ENCODE measurements at places on chromosomes 1 and 21. TPM values are rescaled to one million over a fixed set of nuclear protein-coding genes. Genes with fewer than 3 reads are reported as not detected.

DNA sequence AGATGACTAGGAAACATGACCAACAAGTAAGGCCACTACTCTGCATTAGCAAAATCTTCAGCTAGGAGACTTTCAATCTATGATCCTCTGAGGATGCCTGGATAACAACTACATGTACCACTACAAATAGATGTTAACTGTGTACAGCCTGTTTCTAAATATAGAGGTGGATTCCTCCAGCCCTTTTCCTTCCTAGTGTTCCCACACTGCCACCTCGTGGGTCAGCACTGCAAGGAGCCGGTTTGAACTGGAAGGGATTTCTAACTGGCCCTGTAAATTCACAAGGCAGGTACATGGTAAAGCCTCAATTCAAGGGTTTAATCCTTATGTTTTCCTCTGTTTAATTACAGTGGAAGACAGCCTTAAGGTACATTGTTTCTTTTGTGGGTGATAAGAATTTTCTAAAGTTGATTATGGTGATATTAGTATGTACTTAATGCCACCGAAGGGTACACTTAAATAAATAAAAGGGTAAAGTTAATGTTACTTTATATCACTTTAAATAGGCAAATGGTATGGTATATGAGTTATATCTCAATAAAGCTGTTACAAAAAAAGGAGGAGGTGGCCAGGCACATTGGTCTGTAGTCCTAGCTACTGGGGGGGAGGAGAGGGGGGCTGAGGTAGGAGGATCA is 14.4 kb downstream of the SMYD3 start:
- peak; percentile 61 for DNase-seq

- no peak for DNase-seq
These were observed 165.8 kb downstream of the AK5 start for GRCh38 chr1:77447669-77448068.

- no peak for DNase-seq
These were observed 16.3 kb upstream of the RPS8 start for GRCh38 chr1:44759077-44759476.

- no peak for DNase-seq
These were observed 129.9 kb downstream of the DSCAM start for GRCh38 chr21:40717028-40717427.

DNA sequence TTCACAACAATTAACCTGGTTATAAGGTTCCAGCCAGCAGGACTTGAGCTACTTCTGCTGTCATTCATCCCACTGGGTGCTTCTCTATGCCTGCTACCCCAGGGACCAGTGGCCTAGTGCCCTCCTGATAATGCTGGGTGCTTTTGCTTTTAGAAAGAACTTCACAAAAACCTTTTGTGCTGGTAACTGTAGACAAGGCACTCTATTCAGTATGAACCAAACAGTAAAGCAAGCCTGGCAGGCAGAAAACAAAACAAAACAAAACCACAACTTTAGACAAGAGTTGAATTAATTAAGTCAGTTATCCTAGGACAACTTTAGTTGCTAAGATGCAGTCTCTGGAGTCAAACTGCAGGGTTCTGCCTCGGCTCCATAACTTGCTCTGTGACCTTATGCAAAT is 61.9 kb upstream of the ADGRL2 start:
- no peak for DNase-seq

- no peak for DNase-seq
These were observed 6.9 kb downstream of the AGRN start for GRCh38 chr1:1026599-1027413.

DNA sequence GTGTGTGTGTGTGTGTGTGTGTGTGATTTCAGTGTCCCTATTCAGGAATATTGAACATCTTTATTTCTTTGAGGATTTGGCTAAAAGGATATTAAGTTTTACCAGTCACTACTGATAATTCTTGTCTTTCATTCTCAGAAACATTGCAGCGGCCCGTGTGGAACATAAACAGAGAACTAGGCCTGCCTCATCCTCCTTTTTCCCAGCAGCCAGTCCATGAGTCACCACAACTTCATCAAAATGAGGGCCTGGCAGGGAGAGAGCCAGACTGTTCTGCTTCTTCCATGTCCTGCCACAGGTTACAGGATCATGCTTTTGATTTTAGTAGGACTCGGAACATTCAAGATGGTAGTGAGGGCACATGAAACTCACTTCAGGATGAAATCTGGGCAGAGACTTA is 50.7 kb downstream of the LRIG2 start:
- no peak for DNase-seq

- DNase-seq, result no peak
These were observed 108.8 kb downstream of the GALNT2 start for GRCh38 chr1:230175839-230176238.

DNA sequence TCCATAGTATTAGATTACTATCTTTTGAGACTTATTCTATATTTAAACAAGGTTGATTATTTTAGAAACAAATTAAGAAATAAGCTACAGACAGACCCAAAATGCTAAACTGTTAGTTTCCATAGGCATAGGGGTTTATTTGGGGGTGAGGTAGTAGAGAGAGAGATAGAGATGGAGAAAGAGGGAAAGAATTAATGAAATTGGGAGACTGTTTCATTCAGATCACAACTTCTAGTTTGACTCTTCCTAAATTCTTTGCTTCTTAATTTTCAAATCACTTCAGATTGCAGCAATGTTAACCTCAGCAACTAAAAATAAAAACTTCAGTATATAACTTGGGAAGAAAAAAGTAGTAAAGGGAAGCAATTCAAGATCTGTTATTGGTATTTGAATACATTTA is 3.4 kb downstream of the JUN start:
- DNase-seq, result no peak

- no peak for DNase-seq
These were observed 96.5 kb downstream of the TGFBR3 start for GRCh38 chr1:91789273-91789997.

GRCh38 chr21:45074048-45074817 is at the start of gene ADARB1:
Gene ADARB1 (plus strand): TSS chr21:45074580. CDS start chr21:45171657, 97,077 bp downstream.
- DNase-seq, result no peak

DNA sequence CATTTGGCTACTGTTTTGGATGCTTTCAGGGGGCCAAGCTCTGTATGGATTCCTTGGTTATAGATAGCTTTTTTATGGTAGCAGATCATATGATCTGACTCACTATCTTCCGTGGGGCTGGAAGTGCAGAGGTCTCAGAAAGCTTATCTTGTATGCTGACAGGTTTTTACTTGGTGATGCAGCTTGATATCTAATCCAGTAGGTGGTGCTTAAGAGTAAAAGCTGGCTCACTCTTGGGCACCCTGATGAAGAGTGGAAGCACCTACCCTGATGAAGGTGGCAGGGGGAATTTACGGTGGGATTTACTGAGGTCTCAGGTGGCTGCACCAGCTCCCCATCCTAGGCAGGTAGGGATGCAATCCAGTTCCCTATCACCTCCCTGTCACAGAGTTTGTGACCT is 151.2 kb downstream of the PTBP2 start:
- no peak for DNase-seq

GRCh38 chr1:209029737-209030136 is 553.8 kb upstream of the CAMK1G start:
- no peak for DNase-seq

DNA sequence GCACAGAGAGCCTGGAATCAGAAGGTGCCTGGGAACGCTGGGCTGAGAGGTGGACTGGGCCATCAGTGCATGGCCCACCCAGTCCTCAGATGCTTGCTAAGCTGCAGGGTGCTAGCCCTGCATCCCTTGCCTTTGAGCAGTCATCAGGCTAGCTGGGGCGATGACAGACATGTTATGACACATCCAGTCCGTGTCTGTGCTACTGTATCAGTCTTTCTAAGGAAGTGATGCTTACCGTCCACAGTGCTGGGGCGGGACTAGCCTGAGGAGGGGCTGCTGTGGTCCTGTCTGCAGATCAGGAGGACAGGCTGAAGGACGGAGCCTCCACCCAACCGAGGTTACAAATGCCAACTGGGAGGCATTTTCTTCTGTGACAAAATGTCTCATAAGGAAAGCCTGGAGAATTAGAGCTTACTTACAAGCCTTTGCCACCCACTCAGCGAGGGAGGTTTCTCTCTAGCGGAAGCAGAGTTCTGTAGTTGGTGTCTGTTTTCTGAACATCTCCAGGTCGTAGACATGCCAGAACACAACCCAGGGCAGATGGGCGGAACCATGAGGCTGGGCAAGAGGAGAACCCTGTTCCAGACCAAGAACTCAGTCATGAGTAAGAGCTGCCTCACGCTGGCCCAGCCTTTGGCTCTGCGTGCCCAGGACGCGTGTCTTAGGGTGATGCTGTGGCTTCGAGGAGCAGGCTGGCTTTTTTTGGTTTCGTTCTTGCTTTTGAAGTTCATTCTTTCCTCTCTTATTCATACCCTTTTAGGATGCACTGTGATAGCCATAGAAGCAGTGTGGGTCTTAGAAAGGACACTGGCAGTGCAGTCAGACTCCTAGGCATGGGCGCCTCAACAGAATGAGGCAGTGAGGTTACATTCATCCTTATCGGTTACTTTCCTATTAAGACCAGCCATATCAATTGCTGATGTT is 14.3 kb downstream of the SLFNL1 start:
- no peak for DNase-seq

GRCh38 chr1:187034501-187034900 is 205.8 kb downstream of the PLA2G4A start:
- no peak for DNase-seq

SPRR1B gene
- not detected for polyA plus RNA-seq

EVA1C gene
- 3.5 TPM for polyA plus RNA-seq

B3GALT5 gene
- polyA plus RNA-seq, result 1.4 TPM

PLPPR4 gene
- polyA plus RNA-seq, result 1.4 TPM

MX2 gene
- 0.78 TPM for polyA plus RNA-seq

BRINP2 gene
- polyA plus RNA-seq, result 0.33 TPM

Measured in right renal pelvis (tissue), 4 donors.